Left renal pelvis (tissue), 4 donors: ENCODE measurements at places on chromosomes 7 and 10. TPM values are rescaled to one million over a fixed set of nuclear protein-coding genes. Genes with fewer than 3 reads are reported as not detected.

FAM25C gene
- not detected for polyA plus RNA-seq

CYP2E1 gene
- polyA plus RNA-seq: 1.5 TPM

FAM25G gene
- polyA plus RNA-seq: not detected

AKR1C4 gene
- not detected for polyA plus RNA-seq

NMT2 gene
- 40.9 TPM for polyA plus RNA-seq

AVPI1 gene
- polyA plus RNA-seq: 5.9 TPM

ENO4 gene
- polyA plus RNA-seq: 3.1 TPM
